ENCODE measurements at places on chromosomes 1 and 21.

- no peak for DNase-seq
- no peaks in the 10 kb centered on the region for H3K36me3 ChIP-seq
- peaks cover 2% of the 10 kb centered on the region for H3K4me1 ChIP-seq
- peaks cover 2% of the 10 kb centered on the region for H3K27me3 ChIP-seq
- H3K27ac ChIP-seq = no peak overlapping the region
These were observed 371.8 kb downstream of the HHAT start for GRCh38 chr1:210700511-210700910.

DNA sequence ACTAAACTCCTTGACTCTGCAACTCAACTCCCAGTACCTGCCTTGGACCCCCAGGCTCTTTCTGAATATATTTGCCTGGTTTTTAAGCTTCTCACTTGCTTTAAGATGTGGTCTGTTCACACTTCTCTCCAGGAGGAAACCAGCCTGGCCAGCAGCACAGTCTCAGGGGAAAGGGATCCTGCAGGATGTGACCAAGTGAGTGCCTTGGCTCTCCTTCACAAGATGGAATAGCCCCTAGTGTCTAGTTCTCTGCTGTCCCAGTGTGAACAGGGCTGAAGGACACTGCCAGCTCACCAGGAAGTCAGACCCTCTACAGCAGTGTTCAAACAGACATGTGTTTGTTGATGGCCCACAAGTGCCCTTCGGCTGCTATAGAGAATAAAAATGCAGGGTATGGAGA is 32.9 kb downstream of the CD244 start:
- peaks cover 9% of the 10 kb centered on the region for H3K4me1 ChIP-seq
- H3K36me3 ChIP-seq = no peaks in the 10 kb centered on the region

DNA sequence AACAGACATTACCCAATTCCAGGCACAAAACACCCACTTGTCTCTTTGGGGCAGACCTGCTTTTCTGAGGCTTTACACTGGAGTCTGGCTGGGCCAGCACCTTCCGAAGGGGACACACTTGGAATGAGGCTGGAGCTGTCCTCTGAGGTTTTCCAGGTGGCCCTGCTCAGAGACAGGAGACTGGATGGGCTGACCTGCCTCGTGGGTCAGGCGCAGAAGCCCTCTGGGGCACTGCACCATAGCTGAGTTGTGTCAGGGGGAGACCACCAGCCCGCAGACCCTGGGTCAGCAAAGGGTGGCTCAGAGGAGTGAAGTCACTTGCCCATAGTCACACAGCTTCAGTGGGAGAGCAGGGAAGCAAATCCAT is 1.8 kb downstream of the SH2D5 start:
- H3K36me3 ChIP-seq = no peaks in the 10 kb centered on the region
- H3K27ac ChIP-seq = no peak overlapping the region
- H3K4me3 ChIP-seq = peak overlapping the region; percentile 81
- peaks cover 37% of the 10 kb centered on the region for H3K27me3 ChIP-seq
- DNase-seq = peak; percentile 56

GRCh38 chr1:119648620-119649004 is 546 bp upstream of the ZNF697 start:
- H3K4me1 ChIP-seq = peaks cover 29% of the 10 kb centered on the region
- no peak for DNase-seq
- no peaks in the 10 kb centered on the region for H3K36me3 ChIP-seq
- H3K27me3 ChIP-seq = peaks cover 83% of the 10 kb centered on the region

GRCh38 chr1:211625040-211625439 is 46.1 kb upstream of the SLC30A1 start:
- peak; percentile 65 for DNase-seq
- no peak overlapping the region for H3K27ac ChIP-seq
- H3K4me3 ChIP-seq = no peak overlapping the region
- H3K4me1 ChIP-seq = peaks cover 14% of the 10 kb centered on the region
- H3K36me3 ChIP-seq = no peaks in the 10 kb centered on the region

GRCh38 chr1:182207300-182207699 is 145.8 kb upstream of the ZNF648 start:
- H3K4me3 ChIP-seq = no peak overlapping the region
- no peak overlapping the region for H3K27ac ChIP-seq
- H3K27me3 ChIP-seq = peaks cover 1% of the 10 kb centered on the region
- H3K36me3 ChIP-seq = no peaks in the 10 kb centered on the region
- DNase-seq = no peak
- peaks cover 5% of the 10 kb centered on the region for H3K4me1 ChIP-seq

GRCh38 chr1:32890516-32891240 is 4.4 kb downstream of the HPCA start:
- no peaks in the 10 kb centered on the region for H3K36me3 ChIP-seq
- H3K4me1 ChIP-seq = peaks cover 5% of the 10 kb centered on the region
- no peak overlapping the region for H3K4me3 ChIP-seq
- no peak for DNase-seq
- no peak overlapping the region for H3K27ac ChIP-seq

GRCh38 chr1:2517966-2518365 is 8.4 kb downstream of the PANK4 start:
- no peak overlapping the region for H3K27ac ChIP-seq
- H3K27me3 ChIP-seq = no peaks in the 10 kb centered on the region
- no peak for DNase-seq
- H3K4me1 ChIP-seq = peaks cover 4% of the 10 kb centered on the region

DNA sequence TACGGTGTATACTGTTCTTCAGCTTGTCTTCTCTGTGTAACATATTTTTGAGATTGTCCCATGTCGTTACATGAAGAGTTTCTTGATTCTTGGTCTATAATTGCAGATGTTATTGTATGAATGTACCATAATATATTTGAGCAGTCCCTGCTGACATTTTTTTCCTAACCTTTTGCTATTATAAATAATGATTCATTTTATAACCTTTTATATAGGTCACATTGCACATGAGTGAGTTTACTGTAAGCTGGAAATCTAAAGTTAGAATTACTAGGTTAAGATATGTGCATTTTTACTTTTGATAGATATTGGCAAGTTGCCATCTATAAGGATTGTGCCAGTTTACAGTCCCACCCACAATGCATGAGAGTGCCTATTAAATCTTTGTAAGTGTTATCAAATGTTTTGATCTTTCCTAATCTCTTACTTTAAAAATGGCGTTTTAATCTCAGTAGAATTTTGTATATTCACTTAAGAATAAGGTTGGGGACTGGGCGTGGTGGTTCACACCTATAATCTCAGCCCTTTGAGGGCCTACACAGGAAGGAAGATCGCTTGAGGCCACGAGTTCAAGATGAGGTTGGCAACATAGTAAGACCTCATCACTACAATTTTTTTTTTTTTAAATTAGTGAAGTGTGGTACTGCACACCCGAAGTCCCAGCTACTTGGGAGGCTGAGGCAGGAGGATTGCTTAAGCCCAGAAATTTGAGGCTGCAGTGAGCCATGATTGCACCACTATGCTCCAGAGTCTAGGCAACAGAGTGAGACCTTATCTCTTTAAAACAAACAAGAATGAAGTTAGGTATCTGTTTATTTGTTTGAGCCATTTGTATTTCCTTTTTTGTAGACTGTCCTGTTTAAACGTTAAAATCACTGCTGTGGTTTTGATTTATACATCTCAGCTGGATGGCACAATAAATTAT is 36.5 kb downstream of the ZMYM1 start:
- H3K36me3 ChIP-seq = peaks cover 2% of the 10 kb centered on the region
- DNase-seq = no peak
- no peak overlapping the region for H3K4me3 ChIP-seq

GRCh38 chr1:226651041-226651731 is 87.9 kb downstream of the ITPKB start:
- no peak overlapping the region for H3K27ac ChIP-seq
- DNase-seq = no peak
- H3K4me3 ChIP-seq = no peak overlapping the region
- H3K4me1 ChIP-seq = peaks cover 55% of the 10 kb centered on the region

DNA sequence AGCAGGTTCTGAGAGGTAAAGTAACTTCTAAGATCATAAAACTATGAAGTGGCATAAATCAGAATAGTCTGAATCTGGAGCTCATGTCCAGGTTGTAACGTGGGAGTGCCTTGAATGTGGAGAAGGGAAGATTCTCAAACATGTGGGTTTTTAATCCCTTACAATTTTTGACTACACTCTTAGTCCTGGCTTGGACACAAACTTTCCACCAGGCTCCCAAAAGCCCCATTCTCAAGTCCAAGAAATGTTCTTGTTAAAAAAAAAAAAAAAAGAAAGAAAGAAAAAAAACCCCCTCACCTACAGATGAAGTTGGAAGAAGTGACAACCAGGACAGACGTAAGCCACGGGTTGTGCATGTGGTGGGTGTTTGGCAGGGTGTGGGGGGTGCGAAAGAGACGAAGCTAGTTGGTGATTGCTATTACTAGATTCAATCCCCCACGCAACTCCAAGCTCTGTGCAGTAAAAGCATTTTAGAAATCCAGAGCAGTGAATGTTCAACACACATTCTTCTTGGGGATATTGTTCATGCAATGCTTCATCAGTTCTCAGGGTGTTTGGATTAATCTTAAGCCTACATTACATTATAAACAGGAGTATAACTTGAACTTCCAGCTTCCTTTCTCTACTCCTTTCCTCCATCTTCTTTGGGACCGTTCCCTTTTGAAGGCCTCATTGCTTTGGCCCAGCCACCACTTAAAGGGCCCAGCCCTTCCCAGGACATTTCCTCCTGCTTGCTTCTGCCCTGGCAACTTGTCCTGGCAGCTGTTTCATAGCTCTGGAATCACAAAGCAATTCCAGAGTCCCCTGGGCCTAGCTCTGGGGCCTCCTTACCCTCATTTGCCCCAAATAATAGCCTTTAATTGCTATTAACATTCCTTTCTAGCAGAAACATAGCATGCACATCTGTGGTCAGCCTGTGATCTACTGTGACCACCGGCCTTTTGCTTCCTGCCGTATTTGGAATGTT is 41.8 kb downstream of the PHC2 start:
- H3K4me3 ChIP-seq = no peak overlapping the region
- H3K36me3 ChIP-seq = no peaks in the 10 kb centered on the region
- no peak overlapping the region for H3K27ac ChIP-seq

- no peaks in the 10 kb centered on the region for H3K27me3 ChIP-seq
- peaks cover 41% of the 10 kb centered on the region for H3K4me1 ChIP-seq
- peak overlapping the region; percentile 62 for H3K27ac ChIP-seq
- H3K4me3 ChIP-seq = no peak overlapping the region
These were observed 14.2 kb downstream of the ARHGEF2 start for GRCh38 chr1:155964193-155964592.

DNA sequence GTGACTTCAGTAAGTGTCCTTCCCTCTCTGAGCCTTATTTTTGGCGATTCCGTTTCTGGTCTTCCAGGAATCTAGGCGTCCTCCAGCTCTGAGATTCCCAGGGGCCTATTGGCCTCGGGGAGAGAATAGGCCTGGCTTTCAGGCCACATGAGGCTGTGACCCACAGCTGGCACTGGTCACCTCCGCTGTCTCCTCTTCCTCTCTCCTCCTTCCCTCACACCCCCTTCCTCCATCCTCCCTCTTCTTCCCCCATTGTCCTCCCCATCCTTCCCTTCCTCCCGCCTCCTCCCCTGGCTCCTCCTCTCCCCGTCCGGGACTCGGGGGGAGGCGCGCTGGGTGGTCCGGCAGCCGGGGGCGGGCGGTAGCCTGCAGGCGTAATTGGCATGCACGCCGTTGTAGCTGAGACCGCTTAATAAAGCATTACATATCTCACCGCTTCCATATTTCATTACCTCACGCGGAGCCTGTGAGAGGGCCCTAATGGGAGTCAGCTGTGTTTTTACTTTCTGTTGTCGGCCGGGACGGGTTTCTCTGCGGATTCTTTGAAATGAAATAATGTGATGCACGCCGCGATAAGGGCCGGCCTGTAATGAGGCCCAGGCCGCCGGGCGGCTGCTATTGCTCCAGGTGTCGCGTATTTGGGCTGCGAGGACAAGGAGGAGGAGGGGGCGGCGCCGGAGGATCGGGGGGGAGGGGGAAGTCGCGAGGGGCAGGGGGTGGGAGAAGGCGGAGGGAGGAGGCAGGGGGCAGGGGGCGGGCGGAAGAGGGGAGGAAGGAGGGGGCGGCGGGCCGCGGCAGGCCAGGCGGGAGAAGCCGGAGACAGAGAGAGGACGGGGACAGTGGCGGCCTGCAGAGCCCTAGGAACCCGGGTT is 95.3 kb downstream of the FOXD2 start:
- peaks cover 2% of the 10 kb centered on the region for H3K4me1 ChIP-seq
- DNase-seq = peak; percentile 56
- no peaks in the 10 kb centered on the region for H3K36me3 ChIP-seq
- H3K27me3 ChIP-seq = peaks cover 46% of the 10 kb centered on the region
- H3K27ac ChIP-seq = no peak overlapping the region
- H3K4me3 ChIP-seq = peak overlapping the region; percentile 58

GRCh38 chr1:235902677-235903542 is 36.2 kb upstream of the LYST start:
- no peak overlapping the region for H3K4me3 ChIP-seq
- H3K27me3 ChIP-seq = peaks cover 5% of the 10 kb centered on the region
- DNase-seq = no peak
- no peaks in the 10 kb centered on the region for H3K36me3 ChIP-seq

DNA sequence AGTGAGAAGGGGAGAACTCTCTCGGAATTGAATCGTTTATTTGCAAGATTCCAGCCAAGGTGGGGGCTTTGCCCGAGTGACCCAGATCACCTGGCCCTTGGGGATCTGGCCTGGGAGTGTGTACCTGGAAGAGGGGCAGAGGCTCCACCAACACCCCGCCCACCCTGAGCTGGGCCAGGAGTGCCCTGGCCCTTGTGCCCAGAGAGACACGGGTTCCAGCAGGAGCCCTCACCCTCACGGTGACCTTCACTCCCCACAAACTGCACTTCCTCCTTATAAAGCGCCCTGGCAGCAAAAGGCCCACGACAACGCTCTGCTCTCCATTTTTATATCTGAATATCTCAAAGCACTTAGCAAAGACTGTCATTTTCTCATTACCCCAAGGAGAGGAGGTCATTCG is 16.6 kb downstream of the CASZ1 start:
- no peak overlapping the region for H3K4me3 ChIP-seq
- no peaks in the 10 kb centered on the region for H3K36me3 ChIP-seq
- H3K27ac ChIP-seq = no peak overlapping the region
- DNase-seq = no peak
- peaks cover 3% of the 10 kb centered on the region for H3K27me3 ChIP-seq

GRCh38 chr1:74470251-74470650 is 42.2 kb downstream of the LRRC53 start:
- no peak overlapping the region for H3K27ac ChIP-seq
- no peak overlapping the region for H3K4me3 ChIP-seq
- no peaks in the 10 kb centered on the region for H3K27me3 ChIP-seq
- no peaks in the 10 kb centered on the region for H3K4me1 ChIP-seq

- H3K4me3 ChIP-seq = no peak overlapping the region
- peak overlapping the region; percentile 48 for H3K27ac ChIP-seq
- no peak for DNase-seq
These were observed 4.3 kb upstream of the FGGY start for GRCh38 chr1:59292562-59292961.

Measured in activated CD4-positive, alpha-beta T cell treated with anti-CD3 and anti-CD28 coated beads, Interleukin-2, amount 10 ng/mL, durations not matched to agents 24 days and 14 days (primary cell).